T1000 (cell line): ENCODE measurements at places on chromosomes 7 and 10.

DNA sequence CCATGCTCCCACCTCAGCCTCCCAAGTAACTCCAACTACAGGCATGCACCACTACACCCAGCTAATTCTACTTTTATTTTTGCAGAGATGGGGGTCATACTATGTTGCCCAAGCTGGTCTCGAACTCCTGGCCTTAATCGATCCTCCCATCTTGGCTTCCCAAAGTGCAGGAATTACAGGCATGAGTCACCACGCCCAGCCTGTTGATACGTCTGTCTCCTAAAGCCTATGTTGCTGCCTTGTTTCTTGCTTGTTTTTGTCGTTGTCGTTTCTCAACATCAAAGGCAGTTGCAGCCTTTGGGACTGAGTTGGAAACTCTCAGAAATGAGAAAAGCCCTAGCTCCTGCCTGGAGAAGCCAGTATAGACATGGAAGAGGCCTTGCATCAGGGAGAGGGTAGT, 49.9 kb downstream of the SORBS1 start:
- DNase-seq = no peak

- no peak for DNase-seq
Observed at GRCh38 chr7:134465491-134465890, 6.6 kb upstream of the AKR1B1 start.

DNA sequence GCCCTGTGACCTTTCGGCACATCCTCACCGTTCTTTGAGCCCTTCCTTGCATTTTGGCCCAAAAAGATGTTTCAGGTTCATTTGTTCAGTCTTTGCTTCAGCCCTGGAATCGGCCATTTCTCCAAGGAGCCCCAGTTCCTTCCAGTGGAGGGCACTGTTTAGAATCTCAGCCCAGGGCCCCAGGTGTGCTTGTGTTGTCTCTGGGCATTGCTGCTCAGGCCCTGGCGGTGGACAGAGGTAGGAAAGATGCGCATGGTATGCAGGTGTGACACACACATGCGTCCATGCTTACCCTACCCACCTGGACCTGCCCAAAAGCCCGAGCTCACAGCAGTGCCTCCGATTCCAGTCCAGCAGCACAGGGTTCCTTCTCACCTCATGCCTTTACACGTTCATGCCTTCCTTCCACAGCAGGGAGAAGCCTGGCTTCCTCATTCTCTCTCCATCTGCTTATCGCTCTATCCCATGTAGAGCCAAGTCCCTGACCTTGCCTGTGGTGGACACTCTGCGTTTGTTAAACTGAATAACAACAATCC, 70.6 kb downstream of the LHPP start:
- DNase-seq = no peak

- DNase-seq = no peak
Observed at GRCh38 chr10:34181553-34182300, 633.4 kb downstream of the PARD3 start.

- DNase-seq = no peak
Observed at GRCh38 chr7:114417290-114417689, 2.7 kb downstream of the FOXP2 start.

DNA sequence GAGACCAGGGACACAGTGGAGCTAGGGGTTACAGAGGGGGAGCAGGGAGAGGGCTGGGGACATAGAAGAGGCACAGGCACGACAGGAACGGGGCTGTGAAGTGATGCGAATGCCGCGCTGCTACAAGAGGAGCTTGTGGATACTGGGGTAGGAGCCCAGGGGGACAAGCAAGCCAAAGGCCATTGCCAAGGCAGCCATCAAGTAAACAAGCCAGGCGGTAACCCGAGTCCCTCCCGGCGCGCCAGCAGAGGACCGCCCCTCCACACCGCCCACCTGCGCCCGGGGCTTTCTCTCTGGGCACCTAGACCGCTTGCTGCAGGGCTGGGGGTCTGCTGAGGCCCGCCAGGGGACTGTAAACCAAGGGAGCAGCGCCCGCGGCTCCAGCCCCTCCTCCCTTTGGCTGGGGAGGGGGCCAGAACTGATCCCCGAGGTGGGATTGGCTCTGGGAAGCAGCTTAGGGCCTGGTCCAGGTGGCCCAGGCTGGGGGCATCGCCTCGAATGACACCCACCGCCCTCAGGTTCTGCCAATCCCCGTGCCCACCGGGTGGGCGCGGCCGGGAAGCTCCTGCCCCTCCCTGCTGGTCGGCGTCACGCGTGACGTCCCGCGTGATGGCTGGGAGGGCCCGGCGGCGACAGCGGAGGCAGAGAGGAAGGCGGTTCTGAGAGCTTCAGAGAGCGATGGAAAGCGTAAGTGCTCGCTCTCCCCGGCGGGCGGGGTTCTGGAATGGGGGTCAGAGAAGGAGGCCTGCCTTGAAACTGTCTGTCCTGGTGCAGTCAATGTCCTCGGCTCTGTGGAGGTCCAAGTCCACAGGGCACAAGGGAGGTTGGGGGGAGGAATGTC, 982 bp downstream of the SFXN3 start:
- DNase-seq = peak; percentile 62

DNA sequence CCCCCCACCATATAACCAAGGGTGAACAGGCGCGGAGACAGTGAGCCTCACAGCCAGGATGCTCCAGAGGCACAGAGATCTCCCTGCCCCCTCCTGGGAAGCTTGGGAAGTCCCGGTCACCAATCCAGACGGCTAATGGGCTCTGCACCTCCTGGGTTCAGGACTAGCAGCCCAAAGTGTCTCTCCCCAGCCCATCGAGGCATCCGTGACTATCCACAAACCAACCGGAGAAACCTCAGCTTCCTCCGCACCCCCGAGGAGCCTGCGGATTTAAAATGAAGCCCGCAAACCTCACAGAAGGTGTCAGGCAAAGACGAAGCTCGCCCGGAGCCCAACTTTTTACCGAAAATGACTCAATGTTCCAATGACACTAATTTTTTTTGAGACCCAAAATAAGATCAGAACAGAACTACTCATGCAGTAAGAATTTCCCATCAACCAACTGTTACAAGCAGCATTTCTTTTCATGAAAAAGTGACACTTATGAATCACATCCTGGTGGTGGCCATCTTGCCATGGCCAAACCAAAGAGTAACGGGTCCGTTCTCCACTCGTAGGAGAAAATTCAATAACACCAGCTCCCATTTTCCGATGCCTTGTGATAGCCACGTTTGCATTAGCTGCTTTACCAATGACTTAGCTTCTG, 6.0 kb downstream of the PDGFA start:
- DNase-seq = peak; percentile 37

DNA sequence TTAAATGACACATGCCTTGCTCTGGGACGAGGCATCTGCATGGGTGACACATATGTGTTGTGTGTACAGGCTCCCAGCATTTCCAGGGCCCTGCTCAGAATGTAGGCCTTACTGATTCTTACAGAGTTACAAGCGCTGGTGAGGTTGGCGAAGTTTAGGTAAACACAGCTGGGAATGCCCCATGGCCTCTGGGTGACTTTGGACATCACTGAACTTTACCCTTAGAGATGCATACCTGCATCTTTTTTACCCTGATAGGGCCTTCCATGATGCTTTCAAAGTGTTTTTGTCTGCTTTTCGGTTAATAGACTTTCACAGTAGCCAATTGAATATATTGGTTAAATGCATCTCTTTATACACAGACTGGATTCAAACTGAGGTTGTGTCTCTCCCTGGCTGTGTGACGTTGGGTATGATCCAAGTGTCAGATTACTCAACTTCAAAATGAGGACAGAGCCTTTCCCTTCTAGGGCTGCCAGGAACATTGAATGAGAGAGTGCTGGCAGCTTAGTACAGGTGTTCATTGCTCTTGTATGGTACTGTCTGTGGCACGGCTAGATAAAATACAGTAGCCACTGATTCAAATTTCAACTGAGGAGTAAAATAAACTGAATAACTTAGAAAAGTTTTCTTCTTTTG, 29.5 kb downstream of the EGFR start:
- DNase-seq = no peak

DNA sequence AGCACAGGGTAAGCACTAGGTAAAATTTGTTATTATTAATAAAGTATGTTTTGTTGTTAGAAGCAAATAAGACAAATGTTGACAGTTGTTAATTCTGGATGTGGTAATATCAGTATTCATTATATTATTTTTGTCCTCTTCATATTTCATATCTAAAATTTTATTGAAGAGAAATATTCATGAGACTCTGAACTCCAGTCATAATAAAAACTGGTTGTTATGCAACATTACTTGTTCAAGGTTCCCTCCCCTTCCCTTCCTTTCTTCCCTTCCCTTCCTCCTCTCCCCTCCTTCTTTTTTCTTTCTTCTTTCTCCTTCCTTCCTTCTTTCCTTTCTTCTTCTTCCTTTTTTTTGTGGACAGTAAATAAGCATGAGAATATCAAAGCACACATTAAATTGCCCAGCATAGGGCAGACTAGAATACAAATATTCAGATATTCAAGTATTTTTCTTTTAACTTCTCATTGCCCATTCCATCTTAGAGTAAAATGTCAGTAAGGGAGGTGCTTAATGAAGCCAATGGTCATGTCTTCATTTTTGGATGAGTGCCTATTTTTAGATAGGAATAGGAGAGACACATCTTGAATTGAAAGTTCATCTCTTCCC, 245.0 kb downstream of the INHBA start:
- no peak for DNase-seq

GRCh38 chr10:85513436-85513835, 853.2 kb downstream of the GRID1 start:
- DNase-seq = no peak

- DNase-seq = no peak
Observed at GRCh38 chr10:115773832-115774231, 499.2 kb downstream of the GFRA1 start.

- DNase-seq = no peak
Observed at GRCh38 chr7:6536262-6537260, 14.7 kb downstream of the GRID2IP start.

DNA sequence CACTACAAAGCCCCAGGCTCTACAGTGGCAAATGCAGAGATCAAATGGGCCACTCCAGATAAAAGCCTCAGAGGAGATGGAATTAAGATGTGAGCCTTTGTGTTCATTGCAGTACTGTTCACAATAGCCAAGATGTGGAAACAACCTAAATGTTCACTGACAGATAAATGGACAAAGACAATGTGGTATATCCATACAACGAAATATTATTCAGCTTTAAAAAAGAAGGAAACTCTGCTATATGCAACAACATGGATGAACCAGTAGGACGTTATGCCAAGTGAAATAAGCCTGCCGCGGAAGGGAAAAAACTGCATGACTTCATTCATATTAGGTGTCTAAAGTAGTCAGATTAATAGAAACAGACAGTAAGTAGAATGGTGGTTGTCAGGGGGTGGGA, 170.5 kb upstream of the TBX20 start:
- no peak for DNase-seq

- DNase-seq = no peak
Observed at GRCh38 chr7:4066206-4066605, 615.9 kb upstream of the FOXK1 start.

GRCh38 chr7:36416251-36416650, 26.6 kb downstream of the ANLN start:
- DNase-seq = no peak

GRCh38 chr7:30519122-30519521, 14.5 kb upstream of the GGCT start:
- no peak for DNase-seq

GRCh38 chr10:46277840-46278239, 9.0 kb upstream of the ANTXRL start:
- no peak for DNase-seq

DNA sequence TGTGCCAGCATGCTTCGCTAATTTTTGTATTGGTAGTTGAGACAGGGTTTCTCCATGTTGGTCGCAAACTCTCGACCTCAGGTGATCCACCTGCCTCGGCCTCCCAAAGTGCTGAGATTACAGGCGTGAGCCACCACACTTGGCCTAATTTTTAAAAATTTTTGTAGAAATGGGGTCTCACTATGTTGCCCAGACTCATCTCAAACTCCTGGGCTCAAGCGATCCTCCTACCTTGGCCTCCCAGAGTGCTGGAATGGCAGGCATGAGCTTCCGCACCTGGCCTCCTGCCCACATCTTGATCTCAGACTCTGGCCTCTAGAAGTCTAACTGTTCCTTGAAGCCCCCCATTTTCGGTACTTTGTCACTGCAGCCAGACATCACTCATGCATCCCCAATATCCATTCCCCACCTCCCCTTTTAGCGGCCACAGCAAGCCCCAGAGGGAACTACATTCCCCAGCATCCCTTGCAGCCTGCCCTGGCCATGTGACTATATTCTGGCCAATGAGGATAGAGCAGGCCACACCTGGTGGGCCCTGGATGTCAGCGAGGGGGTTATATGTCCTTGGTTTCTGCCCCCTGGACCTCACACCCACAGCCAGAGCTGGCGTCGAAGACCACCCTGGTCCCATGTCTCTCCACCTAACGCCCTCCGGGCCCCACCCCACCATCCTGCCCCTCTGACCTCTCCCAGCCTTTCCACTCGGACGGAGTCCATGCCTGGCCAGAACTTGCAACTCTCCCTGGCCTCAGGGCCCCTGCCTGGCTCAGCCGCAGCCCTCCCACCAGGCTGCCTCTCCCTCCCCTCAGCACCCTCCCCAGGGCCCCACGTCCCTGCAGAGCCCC, 33.8 kb downstream of the MICALL2 start:
- no peak for DNase-seq

DNA sequence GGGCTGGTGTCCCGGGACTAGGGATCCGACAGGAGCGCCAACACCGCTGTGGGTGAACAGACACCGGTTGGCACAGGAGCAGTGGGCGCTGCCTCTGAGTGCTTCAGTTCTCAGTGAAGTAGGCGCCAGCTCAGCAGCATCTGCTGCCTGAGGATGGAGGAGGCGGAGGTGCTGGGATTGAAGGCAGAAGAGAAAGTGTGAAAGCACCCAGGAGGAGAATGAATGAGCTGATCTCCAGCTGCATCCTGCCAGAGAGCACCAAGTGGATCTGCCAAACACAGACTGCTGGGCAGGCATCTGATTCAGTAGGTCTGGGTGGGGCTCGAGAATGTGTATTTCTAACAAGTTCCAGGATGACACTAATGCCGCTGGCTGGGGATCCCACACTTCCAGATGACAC, 74.5 kb downstream of the LANCL2 start:
- DNase-seq = no peak

- DNase-seq = no peak
Observed at GRCh38 chr7:27189295-27189996, 4.4 kb upstream of the HOXA11 start.
